ENCODE measurements at places on chromosomes 16 and 17. TPM values are rescaled to one million over a fixed set of nuclear protein-coding genes. Genes with fewer than 3 reads are reported as not detected.

The CHST4 gene
- not detected for total RNA-seq

The CSH2 gene
- total RNA-seq, result not detected

The DDX42 gene
- 109 TPM for total RNA-seq

The TMC5 gene
- total RNA-seq, result not detected

The CA4 gene
- total RNA-seq, result not detected

The CHST5 gene
- 0.40 TPM for total RNA-seq

The C17orf78 gene
- not detected for total RNA-seq

The KRT39 gene
- not detected for total RNA-seq

The KCNG4 gene
- not detected for total RNA-seq

The PIRT gene
- total RNA-seq, result not detected

GRCh38 chr17:41667280-41668041 is 21.2 kb upstream of the EIF1 start:
- DNase-seq, result no peak
- peak overlapping the region; percentile 86 for H3K27ac ChIP-seq
- H3K27me3 ChIP-seq, result peaks cover 3% of the 10 kb centered on the region
- peak overlapping the region; percentile 78 for H3K4me3 ChIP-seq

DNA sequence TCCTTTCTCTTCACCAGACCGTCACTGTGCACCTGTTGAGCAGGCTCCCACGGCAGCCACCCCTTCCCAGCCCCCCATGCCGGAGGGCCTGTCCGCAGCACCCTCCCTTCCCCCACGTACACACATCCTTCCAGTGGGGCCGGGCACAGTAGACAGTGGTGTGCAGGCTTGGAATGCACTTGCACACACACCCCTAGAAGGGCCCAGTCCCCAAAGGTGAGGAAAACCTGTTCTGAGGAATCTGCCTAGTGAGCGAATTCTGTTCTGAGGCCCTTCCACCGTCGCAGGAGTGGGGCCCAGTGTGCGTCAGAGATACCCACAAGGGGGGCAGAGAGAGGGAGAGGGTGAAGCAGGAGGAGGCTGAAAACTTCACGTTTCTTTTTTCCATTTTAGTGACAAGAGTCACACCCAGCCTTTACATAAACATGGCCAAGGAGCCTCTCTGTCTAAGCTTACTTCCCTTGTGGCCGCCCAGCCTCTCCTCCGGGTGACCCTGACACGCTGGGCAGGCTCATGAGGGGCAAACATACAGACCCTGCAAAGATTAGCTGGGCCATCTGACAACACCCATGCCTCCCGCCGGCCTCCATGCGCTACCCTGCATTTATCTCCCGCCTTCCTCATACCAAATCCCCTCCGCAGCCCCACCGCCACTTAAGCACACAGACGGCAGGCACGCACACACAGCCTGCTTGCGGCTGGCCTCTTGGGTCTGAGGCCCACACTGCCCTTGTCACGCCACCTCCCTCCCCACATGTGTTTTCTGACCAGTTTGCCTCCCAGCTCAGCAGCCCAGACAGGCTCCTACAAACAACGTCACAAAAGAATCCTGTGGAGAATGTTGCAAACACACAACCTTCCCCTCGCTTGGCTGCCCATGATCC is 1.8 kb downstream of the ZBTB4 start:
- peak overlapping the region; percentile 87 for H3K4me3 ChIP-seq
- H3K36me3 ChIP-seq, result peaks cover 10% of the 10 kb centered on the region

- no peaks in the 10 kb centered on the region for H3K36me3 ChIP-seq
- H3K4me3 ChIP-seq, result no peak overlapping the region
- H3K27ac ChIP-seq, result no peak overlapping the region
- no peak for DNase-seq
- H3K4me1 ChIP-seq, result peaks cover 3% of the 10 kb centered on the region
- H3K27me3 ChIP-seq, result peaks cover 17% of the 10 kb centered on the region
Measured at GRCh38 chr16:80260906-80261311, 279.9 kb upstream of the DYNLRB2 start.

GRCh38 chr17:32007463-32008298 is 498 bp downstream of the LRRC37B start:
- peak overlapping the region; percentile 90 for H3K27ac ChIP-seq
- H3K36me3 ChIP-seq, result peaks cover 5% of the 10 kb centered on the region
- DNase-seq, result peak; percentile 67
- no peaks in the 10 kb centered on the region for H3K27me3 ChIP-seq
- H3K4me3 ChIP-seq, result peak overlapping the region; percentile 86
- peaks cover 31% of the 10 kb centered on the region for H3K4me1 ChIP-seq

DNA sequence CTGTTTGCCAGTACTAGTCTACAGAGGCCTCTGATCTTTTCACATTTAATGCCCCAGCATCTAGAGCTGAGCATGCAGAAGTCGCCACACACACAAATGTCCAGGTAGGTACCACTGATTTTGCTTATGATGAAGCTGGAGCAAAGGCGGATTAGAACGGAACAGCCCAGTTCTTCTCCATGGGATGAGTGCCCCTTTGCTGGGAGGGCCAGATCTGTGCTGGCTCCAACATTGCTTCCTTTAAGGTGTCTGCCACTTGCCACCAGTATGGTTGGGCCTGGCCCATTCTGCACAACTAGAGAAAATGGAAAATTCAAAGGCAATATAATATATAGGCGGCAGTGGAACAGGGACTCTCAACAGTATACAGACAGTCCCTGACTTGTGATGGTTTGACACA is 2.2 kb upstream of the MNT start:
- no peak overlapping the region for H3K4me3 ChIP-seq
- H3K36me3 ChIP-seq, result no peaks in the 10 kb centered on the region
- H3K4me1 ChIP-seq, result peaks cover 39% of the 10 kb centered on the region

- no peak for DNase-seq
- H3K27me3 ChIP-seq, result no peaks in the 10 kb centered on the region
- H3K4me1 ChIP-seq, result peaks cover 28% of the 10 kb centered on the region
- no peak overlapping the region for H3K27ac ChIP-seq
Measured at GRCh38 chr16:88768071-88768783, 16.8 kb downstream of the PIEZO1 start.

GRCh38 chr17:7102421-7102820 is 12.2 kb downstream of the ASGR2 start:
- no peak overlapping the region for H3K27ac ChIP-seq
- H3K4me3 ChIP-seq, result no peak overlapping the region
- H3K36me3 ChIP-seq, result no peaks in the 10 kb centered on the region
- H3K27me3 ChIP-seq, result peaks cover 4% of the 10 kb centered on the region
- H3K4me1 ChIP-seq, result no peaks in the 10 kb centered on the region

DNA sequence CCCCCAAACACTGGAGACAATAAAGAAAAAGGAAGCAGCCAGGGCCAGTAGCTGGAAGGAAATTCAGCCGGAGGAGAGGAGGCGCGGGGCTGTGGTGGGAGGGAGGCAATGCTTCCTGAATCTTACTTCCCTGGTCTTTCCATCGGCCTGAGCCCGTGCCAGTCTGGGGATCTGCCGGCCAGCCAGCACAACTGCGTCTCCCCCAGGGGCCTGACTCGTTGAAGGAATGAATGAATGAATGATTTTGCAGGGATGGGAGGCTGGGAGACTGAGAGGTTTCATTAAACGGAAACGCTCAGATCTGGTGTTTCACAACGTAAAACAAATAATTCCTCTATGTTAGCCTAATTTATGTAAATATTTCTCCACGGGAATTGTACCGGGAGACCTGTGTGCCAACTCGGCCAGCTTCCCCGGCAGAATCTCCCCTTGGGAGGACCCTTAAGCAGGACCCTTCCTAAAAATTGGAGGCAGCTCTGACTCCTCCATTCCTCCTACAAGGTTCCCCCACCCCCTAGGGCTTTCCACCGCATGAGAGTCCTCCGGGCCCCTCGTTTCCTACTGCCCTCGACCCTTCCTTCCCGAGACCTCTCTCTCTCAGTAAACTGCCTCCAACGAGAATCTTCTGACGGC is 1.3 kb upstream of the BAIAP2 start:
- peaks cover 20% of the 10 kb centered on the region for H3K4me1 ChIP-seq
- peak overlapping the region; percentile 47 for H3K27ac ChIP-seq
- peak overlapping the region; percentile 62 for H3K4me3 ChIP-seq
- no peaks in the 10 kb centered on the region for H3K36me3 ChIP-seq
- peaks cover 23% of the 10 kb centered on the region for H3K27me3 ChIP-seq

DNA sequence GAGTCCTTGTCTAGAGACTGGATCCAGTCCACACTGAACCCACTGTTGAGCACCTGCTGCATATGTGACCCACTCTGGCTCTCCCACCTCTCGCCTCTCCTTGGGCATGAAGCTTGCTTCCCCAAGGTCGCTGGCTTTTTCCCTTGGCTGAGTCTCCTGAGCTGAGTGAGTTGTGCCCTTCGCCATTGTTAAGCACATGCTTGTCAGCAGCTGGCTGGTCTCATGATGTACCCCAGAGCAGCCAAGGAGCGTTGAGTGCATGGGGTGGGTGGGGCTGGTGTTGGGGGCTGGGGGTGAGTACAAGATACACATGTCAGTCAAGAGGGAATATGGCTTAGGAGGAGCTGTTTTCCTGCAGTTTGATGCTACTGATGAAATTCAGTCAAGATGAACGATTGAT is 165.6 kb downstream of the SNX29 start:
- no peak overlapping the region for H3K4me3 ChIP-seq
- no peaks in the 10 kb centered on the region for H3K27me3 ChIP-seq
- H3K27ac ChIP-seq, result no peak overlapping the region
- peaks cover 12% of the 10 kb centered on the region for H3K4me1 ChIP-seq
- no peak for DNase-seq

- H3K4me1 ChIP-seq, result no peaks in the 10 kb centered on the region
- no peak for DNase-seq
- no peak overlapping the region for H3K4me3 ChIP-seq
- H3K27ac ChIP-seq, result no peak overlapping the region
- H3K36me3 ChIP-seq, result no peaks in the 10 kb centered on the region
- H3K27me3 ChIP-seq, result peaks cover 12% of the 10 kb centered on the region
Measured at GRCh38 chr16:50887500-50888298, 145.8 kb downstream of the CYLD start.

DNA sequence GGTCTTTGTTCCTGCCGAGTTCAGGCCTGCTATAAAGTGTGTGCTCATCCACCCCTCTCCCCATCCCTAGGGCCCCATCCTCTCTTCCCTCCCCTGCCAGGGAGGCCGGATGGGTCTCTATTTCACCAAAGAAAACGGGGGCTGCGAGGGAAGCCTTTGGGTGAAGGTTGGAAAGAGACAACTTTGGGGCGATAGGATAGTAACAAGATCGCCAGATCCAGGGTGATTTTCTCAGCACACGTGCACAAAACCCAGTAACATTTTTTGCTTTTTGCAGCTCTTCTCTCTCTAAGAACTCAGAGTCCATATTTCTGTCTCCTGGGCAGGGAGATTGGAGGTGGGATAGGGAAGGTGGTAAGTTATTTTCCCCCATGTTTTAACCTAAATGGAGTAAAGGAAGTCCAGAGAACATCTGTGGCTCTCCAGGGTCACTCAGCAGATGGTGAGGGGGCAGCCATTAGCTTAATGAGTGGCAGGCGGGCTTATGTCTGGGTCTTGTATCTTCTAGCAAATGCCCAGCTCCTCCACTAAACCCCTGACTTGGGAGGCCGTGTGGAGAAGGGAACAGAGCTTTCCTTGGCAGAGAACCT is 6.9 kb downstream of the CCR7 start:
- H3K36me3 ChIP-seq, result peaks cover 99% of the 10 kb centered on the region
- no peak for DNase-seq
- H3K27me3 ChIP-seq, result no peaks in the 10 kb centered on the region

DNA sequence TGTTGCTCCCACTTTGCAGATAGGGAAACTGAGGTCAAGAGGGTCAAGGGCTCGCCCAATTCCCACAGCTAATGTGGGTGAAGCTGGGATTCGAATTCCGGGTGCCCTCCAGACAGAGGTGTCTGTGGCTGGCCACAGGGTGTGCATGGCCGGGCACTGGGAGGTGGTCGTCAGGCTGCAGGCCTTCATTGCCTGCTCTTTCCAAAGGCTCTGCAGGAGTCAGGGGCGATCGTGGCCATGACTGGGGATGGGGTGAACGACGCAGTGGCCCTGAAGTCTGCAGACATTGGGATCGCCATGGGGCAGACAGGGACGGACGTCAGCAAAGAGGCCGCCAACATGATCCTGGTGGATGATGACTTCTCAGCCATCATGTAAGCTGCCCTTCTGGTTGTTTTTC is 49.8 kb downstream of the MEAK7 start:
- no peak for DNase-seq
- no peak overlapping the region for H3K4me3 ChIP-seq
- no peak overlapping the region for H3K27ac ChIP-seq
- H3K27me3 ChIP-seq, result no peaks in the 10 kb centered on the region
- H3K36me3 ChIP-seq, result no peaks in the 10 kb centered on the region

DNA sequence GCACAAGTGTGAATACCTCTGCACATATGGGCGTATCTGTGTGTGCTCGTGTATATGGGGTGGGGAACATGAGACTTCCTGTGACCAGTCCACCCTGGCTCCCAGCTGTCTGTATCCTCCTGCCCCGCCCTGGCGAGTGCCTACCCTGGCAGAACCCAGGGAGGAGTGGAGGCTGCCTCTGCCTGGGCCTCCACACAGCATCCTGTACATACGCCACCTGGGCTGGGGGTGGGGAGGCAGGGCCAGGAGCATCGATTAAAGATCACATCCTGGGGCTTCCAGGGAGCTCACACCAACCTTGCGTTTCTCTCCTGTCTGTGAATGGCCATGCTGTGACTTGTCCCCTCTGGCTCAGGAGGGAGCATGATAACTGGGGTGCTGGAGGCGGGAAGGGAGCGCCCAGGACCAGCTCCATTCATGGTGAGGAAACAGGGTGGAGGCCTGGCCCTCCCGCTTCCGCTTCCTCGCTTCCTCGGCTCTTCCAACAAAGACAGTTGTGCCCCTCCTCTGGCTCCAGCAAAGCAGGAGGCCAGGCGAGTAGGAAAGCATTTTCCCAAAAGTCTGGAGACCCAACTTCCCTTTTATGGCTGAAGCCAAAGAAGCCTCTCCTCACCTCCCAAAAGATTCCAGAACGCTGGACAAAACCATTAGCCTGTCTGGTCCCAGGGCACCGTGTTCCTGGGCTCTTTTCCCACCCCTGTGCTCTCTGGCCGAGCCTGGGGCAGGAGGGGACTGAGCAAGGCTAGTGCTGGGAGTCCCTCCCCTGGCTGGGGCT is 22.9 kb downstream of the ADAM11 start:
- DNase-seq, result no peak
- no peaks in the 10 kb centered on the region for H3K4me1 ChIP-seq
- H3K4me3 ChIP-seq, result no peak overlapping the region
- H3K27me3 ChIP-seq, result no peaks in the 10 kb centered on the region

GRCh38 chr17:77681861-77682260 is 276.6 kb upstream of the TNRC6C start:
- no peak overlapping the region for H3K4me3 ChIP-seq
- no peaks in the 10 kb centered on the region for H3K36me3 ChIP-seq
- peaks cover 2% of the 10 kb centered on the region for H3K27me3 ChIP-seq
- no peak for DNase-seq

DNA sequence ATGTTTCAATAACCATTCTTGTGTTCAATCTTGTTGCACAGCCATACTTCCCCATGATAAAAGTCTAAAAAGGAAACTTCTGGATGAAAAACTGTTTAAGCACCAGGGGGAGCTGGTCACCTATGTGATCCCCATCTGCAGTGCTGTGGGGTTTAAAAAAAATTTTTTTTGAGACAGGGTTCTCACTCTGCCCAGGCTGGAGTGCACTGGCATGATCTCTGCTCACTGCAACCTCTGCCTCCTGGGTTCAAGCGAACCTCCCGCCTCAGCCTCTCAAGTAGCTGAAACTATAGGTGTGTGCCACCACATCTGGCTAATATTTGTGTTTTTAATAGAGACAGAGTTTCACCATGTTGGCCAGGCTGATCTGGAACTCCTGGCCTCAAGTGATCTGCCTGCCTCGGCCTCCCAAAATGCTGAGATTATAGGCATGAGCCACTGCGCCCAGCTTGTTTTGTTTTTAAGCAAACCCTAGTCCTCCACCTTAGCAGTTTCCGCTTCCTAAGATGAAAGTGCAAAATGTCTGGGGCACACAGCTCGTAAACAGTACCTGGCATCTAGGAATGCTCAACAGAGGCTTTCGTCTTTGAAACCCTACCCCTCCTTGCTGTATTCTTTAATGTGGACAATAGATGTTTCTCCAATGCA is 25.4 kb downstream of the DNAJA2 start:
- H3K27ac ChIP-seq, result peak overlapping the region; percentile 70
- no peaks in the 10 kb centered on the region for H3K27me3 ChIP-seq
- H3K4me1 ChIP-seq, result peaks cover 22% of the 10 kb centered on the region
